ENCODE measurements at places on chromosomes 12 and 14.

DNA sequence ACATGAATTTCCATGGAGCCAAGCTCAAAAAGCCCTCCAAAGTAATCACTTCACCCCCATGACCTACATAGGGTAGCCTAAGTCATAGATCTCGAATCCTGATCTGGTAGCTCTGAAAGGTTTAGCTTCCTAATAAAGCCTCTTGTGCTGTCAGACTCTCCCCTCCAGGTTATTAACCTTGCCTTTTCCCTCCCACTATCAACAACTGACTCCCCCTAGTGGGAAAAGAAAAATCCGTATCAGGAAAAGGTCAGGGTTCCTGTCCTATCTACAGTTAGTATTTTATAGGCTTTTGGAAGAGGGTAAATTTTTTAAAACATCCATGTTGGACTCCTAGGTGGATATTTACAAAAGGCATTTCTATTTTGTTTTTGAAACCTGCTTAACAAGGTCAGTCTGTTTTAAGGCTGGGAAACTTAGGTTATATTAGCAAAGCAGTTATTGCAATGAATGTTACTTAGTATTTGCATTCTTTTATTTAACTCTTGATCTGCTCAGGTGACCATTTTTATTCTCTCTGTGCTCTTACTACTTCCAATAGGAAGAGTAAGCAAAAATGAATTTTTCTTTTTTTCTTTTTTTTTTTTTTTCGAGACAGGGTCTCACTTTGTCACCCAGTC is 8.0 kb downstream of the YY1 start:
- DNase-seq, result peak; percentile 27

- DNase-seq, result peak; percentile 24
Measured at GRCh38 chr12:116609319-116610114, 50.3 kb downstream of the MAP1LC3B2 start.

DNA sequence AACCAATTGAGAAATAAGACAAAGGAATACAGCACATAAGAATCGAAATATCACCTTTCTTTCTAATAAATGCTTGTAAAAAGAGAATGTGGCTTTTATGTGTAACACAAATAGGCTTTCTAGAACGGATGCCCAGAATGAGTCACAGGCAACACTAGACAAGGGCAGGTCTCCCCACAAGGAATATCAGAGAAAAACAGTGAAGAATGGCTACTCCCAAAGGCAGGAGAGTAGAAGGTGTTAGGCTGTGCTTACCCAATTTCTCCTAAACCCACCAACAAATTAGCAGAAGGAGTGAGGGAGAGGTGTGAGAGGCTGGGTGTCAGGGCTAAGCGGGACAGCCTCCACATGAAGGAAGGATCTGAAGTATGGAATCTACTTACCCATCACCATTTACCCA is 55.2 kb downstream of the GALNT4 start:
- DNase-seq, result no peak

- DNase-seq, result no peak
Measured at GRCh38 chr12:127628645-127629044, 638.3 kb upstream of the TMEM132C start.

DNA sequence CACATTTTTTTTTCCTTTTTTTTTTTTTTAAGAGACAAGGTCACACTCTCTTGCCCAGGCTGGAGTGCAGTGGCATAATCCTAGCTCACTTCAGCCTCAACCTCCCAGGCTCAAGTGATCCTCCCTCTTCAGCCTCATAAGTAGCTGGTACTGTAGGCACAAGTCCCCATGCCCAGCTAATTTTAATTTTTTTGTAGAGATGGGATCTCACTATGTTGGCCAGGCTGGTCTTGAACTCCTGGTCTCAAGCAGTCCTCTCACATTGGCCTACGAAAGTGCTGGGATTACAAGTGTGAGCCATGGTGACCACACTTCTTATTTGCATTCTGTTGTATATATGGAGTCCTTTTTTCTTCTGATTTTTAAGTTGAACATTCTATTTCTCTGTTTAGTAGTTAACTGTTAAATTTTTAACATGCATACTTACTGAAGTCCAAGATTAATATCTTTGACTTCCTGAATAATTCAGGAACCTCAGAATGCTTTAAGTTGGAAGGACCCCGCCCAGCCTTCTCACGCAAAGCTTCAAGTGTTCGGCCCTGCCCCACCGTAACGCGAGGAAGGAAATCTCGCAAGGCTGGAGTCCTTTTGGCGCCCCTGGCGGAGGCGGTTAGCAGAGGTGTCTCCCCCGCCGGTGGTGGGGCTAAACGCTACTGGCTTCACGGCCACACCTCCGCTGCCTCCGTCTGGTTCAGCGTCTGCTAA is 21.6 kb downstream of the SPATS2 start:
- peak; percentile 45 for DNase-seq

DNA sequence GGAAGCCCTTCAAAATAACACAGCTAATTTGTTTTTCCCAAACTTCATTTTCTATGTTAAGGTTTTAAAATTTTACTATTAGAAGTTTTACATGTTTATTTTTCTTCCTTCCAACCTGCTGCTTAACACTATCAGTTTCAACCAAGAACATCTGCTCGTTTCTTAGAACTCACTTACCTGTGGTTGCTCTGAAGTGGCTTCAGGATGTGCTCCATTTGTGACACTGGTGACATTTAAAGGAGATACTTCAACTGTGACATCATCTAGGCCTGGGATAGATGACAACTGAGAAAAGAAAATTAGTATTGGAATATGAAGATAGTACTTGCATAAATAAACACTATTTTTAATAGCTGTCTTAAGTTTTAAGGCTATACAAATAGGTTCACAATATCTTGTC is 17.9 kb downstream of the WASHC3 start:
- DNase-seq, result no peak

GRCh38 chr14:93049867-93050331 is 65.8 kb downstream of the ITPK1 start:
- DNase-seq, result no peak

- no peak for DNase-seq
Measured at GRCh38 chr12:49965836-49966235, 4.2 kb downstream of the AQP5 start.

DNA sequence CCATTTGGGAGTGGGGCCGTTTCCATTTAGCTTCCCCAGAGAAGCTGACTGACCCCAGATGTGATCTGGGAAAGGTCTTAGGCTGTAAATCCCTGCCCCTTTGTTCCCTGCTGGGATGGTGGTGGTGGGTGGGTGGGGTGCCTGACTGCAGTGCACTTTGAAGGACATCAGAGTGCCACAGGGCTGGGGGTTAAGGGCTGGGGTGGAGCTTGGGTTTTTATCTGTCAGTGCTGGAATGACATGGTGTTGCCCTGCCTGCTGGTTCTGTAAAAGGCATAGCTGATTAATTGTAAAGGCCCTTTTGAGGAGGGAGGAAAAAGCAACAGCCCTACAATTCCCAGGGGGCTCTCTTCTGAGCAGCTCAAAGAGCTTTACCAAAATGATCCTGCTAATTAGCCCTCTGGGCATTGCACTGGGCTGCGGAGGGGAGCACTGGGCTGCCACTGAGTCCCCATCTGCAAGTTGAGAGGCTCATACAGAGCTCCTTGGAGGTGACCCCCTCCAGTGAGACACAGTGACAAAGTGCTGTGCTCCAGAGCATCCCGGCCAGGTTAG is 21.1 kb downstream of the PLEKHG3 start:
- DNase-seq, result no peak

- no peak for DNase-seq
Measured at GRCh38 chr14:24277606-24278321, 6.4 kb upstream of the RABGGTA start.

- DNase-seq, result no peak
Measured at GRCh38 chr12:93365616-93366405, 11.9 kb upstream of the NUDT4 start.

DNA sequence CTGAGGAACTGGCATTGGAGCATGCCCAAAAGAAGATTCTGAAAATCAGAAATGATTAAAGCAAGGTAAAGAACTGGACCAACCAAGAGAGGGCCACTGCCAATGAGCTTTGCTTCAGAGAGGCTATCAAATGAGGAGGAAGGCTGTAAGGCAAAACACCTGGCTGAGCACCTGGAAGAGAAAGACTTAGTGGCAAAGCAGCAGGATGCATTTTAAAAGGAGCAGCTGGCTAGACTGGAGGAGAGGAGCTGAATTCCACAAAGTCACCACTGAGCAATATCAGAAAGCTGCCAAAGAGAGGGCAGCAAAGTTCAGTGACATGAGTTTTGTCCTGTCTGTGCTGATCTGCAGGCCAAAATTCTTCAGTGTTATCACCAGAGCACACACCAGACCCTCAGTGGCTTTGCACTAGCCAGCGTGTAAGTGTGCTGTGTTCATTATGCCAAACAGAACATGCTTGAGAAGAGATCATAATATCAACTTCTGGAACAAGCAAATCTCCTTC is 338.7 kb downstream of the TRHDE start:
- DNase-seq, result no peak

DNA sequence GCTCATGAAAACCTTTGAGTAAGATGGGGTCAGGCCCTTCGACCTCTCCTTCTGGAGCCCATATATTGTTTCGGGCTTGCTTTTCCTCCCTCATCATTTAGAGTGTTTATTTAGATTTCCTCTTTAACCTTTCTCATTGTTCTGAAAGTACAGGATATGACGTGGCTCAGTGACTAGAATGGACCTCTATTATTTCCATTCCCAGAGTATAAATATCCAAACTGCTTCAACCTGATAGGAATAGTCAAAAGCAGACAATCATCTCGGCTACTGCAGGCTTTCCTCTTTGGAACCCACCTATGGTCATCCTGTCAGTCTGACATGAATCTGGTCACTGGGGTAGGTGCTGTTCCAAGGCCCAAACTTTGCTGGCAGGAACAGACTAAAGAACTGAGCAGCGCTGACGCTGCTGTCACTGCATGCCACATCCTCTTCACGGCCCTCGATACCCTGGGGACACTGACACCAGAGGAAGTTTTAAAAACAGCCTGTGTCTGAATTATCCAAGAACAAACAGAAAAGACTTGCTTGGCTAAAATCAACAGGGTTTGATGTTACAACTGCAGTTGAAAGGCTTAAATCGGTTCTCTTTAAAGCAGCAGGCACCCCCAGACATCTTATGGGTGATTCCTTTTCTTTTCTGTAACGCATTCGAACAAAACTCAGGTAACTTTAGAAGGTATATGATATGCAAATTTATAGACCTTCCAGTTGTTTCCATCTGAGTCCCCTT is 5.0 kb upstream of the DDX47 start:
- peak; percentile 88 for DNase-seq

DNA sequence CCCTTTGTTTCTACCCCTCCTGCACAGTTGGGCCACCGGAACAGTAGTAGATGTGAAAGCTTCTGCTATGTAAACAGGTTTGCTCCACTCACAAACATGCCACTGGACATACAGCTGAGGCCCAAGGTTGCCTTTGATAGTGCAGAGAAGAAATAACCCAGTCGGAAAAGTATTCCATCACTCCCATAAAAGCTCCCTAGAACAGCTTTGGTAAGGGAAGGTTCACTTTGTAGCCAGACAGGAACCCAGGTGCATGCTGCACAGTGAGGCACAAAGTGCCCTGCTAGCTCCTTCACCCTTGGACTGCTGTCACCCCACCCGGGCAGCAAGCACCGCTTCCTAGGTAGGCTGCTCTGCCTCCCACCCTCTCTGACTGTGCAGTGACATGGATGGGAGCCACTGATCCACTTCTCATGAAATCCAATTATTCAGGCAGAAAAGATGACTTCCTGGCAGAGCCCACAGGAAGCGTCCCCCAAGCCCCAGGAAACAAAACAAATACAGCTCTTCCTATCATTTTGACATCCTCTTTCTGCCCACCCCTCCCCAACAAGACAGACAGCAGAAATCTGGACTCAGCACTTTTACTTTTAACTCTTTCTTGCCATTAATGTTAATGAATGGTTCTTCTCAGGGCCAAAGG is 100.2 kb downstream of the SRGAP1 start:
- no peak for DNase-seq

DNA sequence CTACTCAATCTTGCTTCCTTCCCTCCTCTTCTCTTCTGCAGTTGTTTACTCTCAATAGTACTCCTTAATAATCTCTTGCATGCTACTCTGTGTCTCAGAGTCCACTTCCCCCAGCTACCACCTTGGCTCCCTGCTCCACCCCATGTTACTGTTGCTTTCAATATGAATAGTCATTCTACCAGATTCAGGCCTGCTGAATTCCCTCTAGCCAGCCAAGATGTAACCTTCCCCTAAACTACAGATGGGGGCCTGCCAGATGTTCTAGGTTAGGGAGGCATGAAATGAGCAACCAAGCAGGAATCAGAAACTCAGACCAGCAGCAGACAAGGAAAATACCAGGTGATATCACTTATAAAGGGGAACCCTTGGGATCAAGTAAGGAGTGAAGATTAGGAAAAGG is 392.1 kb upstream of the DDHD1 start:
- DNase-seq, result no peak

DNA sequence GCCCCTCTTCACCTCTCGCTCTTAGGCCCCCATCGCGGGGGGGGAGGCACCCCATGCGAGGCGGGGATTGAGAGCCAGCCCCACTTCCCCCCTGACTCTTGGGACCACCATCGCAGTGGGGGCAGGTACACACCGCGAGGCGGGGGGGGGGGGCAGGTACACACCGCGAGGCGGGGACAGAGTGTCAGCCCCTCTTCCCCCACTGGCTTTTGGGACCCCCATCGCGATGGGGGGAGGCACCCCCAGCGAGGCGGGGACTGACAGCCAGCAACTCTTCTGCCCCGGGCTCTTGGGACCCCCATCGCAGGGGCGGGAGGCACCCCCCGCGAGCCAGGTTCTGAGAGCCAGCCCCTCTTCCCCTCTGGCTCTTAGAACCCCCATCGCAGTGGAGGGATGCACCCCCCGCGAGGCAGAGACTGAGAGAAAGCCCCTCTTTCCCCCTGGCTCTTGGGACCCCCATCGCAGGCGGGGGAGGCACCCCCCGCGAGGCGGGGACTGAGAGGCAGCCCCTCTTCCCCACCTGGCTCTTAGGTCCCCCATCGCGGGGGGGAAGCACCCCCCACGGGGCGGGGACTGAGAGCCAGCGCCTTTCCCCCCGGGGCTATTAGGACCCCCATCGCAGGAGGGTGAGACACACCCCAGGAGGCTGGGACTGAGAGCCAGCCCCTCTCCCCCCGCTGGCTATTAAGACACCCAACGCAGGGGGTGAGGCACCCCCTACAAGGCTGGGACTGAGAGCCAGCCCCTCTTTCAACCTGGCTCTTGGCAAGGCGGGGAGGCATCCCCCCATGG is 196.5 kb upstream of the PZP start:
- no peak for DNase-seq

DNA sequence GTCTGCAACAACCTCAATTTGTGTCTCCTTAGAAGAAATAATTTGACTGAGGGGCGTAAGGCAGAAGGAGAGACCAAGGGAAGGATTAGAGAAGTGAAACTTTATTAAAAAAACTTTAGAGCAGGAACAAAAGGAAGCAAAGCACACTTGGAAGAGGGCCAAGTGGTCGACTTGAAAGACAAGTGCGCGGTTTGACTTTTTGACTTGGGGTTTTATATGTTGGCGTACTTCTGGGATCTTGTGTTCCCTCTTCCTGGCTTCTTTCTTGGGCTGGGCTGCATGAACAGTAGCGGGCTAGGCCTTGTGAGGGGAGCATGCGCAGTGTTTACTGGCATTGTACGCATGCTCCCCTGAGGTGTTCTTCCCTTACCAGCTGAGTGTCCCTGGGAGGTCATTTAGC is 369.3 kb upstream of the DCN start:
- DNase-seq, result no peak

DNA sequence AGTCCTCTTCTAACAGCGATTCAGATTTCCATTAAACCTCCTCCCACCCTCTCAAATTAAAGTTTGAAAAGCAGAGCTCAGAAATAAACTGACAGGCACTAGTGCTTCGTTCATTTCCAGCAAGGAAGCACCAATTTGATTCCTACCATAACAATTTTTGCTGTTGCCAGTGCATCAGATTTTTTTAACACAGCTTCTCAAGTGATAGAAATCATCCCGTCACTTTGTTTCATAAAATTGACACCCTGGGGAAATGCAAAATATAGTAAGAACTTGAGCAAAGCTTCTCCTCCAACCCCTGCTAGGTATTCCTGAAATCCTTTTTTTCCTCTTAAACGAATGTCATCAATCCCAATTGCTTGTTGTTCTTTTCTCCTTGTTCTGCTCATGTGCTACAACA is 332.1 kb downstream of the FOXG1 start:
- no peak for DNase-seq
